ENCODE measurements at places on chromosomes 11 and 22.

- DNase-seq: no peak
Observed at GRCh38 chr22:46902998-46903916, 140.8 kb downstream of the TBC1D22A start.

GRCh38 chr11:76838678-76839068 lies 22.0 kb upstream of the ACER3 start:
- DNase-seq: no peak

DNA sequence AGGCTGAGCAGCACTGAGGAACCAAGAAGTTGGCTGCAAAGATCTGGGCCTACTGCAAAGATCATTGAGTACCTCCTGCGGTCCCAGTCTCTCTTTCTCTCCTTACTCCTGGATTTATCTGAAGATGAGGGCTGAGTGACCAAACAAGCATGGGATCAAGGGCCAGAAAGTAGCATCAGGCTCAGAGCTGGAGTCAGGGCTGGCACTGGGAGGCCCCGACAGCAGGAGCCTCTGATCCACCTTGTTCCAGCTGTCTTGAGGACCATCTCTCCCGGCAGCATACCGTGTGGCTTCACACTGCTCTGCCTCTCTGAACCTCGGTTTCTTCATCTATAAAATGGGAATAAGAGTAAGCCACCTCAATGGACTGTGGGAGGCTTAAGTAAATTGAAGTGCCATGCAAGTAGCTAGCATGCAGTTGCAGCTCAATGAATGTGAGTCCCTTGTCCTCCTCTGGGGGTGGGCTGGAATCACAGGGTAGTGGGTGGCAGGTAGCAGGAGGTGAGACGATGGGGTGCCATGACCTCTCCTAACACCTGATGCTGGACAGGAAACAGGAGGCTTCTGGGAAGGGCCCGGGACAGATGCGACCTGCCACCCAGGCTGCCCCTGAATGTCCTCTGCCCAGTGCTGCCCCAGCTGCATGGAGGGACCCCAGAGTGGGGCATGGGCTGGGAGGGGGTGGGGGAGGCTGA lies 52.5 kb upstream of the PRDM11 start:
- DNase-seq: no peak

DNA sequence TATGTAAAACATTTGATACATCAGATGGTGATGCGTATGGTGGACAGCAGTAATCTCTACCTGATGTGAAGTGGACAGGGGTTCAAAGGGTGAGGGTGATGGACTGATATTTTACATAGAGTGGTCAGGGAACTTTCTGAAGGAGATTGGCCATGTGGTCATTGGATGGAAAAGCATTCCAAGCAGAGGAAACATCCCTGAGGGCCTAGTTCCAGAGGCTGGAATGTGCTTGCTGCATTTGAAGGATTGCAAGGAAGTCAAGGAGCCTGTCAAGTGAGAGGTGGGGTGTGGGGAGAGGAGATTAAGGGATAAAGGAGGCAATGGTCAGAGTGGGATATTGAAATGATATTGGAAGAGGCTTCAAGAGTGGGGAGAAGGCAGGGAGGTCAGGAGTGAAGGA lies 151.9 kb upstream of the NTM start:
- DNase-seq: no peak

DNA sequence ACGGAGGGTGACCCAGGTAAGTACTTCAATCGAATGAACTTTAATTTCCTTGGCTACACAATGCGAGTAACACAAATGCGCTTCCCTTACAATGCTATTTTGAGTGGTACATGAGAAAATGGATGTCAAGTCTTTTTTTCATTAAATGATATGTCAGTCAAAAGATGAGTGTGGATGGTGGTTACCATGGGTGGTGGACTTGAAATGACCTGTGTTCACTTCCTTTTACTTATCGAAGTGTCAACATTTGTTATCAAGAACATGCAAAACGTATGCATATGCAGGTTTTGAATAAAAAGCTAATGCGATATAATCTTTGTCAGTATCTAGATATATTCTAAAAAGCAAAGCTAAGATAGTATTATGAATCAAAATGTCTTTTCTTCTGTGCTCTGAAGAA lies 8.8 kb upstream of the APOL5 start:
- no peak for DNase-seq
